ENCODE measurements at places on chromosomes 7 and 10.

DNA sequence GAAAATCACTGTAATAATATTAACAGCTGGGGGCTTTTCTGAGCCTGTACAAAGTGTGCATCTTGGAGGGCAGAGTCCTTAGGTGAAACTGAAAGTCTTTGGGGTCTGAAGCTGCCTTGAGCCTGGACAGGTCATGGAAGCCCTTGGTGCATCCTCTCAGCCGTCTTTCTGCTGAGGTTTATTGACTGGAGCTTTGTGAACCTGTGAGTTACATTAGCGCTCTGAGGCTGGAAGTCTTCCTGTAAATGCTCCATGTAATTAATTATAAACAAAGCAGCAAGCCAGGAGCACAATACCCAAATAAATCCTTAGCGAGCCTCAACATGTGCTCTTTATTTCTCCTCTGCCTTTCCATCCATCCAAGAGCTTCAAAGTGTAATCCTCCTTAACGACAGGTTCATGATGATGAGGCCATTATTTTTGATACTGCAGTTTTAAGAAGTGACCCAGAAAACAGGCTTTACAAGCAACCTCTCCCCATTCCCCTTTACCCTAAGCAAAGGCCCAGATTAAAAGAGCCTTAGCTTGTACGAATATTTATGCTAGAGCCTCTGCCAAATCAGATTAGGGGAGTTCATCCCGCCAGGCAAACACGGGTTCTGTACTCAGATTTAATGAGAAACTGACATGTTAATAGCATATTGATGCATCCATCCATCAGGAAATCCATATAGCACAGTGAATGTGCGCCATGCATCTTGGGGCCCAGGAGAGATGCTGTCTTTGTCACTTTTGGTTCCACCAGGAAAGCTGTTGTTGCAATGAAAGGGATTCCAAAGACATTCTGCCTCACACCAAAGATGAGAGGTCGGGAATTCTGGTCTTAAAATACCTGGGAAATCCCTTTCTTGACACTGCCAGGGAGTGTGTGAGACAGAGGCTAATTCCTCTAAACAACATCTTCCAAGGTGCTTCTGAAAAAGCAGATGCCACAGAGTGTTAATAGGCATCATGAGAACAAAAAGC, 118.1 kb downstream of the ANLN start:
- DNase-seq: no peak

GRCh38 chr7:29844559-29844958, 38.3 kb downstream of the WIPF3 start:
- DNase-seq: no peak

- DNase-seq: no peak
These were observed 1.5 kb downstream of the FHIP2A start for GRCh38 chr10:114823077-114823463.

DNA sequence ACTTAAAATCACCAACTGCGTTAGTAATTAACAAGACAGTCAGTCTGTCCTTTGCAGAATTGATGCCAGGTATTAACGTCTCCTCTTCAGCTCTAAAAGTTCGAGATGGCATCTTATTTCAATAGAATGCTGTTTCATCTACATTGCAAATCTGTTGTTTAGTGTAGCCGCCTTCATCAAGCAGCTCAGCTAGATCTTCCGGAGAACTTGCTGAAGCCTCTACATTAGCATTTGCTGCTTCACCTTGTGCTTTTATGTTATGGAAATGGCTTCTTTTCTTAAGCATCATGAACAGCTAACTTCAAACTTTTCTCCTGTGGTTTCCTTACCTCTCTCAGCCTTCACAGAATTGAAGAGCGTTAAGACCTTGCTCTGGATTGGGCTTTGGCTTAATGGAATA, 95.5 kb upstream of the FAM20C start:
- DNase-seq: no peak

DNA sequence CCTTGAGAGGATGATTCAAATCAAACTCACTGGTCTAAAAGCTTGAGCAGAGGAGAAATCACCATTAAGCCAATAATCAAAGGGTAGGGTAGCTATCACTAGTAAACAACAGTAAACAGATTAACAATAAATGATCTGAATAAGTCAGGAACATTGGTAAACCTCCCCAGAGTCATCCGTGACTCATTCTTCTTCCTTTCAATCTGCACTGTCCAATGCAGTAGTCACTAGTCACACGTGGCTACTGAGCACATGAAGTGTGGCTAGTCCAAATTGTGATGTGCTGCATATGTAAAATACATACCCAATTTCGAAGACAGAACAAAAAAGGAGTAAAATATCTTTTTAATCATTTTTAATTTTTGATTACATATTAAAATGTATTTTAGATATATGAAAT, 64.0 kb downstream of the ERCC6 start:
- DNase-seq: no peak

GRCh38 chr10:22478555-22479334, 133.4 kb downstream of the SPAG6 start:
- no peak for DNase-seq

DNA sequence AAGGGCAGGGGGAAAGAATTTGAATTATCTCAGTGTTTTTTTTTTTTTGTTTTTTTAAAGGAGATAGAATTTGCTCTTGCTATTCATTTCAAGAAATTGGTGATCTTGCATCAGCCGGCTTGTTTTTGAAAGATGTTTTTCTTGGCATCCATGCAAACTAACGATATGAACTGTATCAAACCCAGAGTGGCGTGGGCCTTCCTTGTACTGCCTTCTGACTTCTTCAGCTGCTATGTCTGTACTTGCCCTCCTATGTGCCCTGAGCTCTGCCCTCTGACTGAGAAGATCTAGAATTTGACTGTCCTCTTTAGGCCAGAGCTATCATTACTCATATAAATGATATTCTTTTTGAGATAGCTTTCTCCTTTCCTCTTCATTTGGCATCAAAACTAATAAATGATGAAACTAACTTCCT, 183.1 kb downstream of the EXOC4 start:
- DNase-seq: no peak

GRCh38 chr10:114025611-114026130, 18.0 kb upstream of the ADRB1 start:
- no peak for DNase-seq
